ENCODE measurements at places on chromosomes 6 and 20.
A peak's percentile ranks its signal among the peaks of the same experiment; 100 is the strongest.

DNA sequence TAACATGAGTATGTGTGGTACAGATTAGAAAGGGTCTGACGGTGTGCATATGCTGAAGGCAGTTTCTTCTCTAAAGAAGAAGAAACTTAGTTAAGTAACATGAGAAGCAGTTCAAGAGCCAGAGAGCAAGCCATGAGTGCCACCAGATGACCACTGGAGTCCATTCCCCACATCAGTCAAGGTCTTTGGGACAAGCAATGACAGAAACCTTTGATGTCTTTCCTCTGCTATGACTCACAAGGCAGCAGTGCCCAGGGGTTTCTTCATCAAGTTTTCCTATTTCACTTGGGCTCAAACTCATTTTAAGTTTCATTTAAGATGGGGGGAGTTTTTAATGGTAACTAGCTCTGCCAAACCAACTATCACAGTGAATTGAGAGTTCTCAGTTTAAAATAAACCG is 303.8 kb upstream of the TBX18 start:
- no peak for DNase-seq

DNA sequence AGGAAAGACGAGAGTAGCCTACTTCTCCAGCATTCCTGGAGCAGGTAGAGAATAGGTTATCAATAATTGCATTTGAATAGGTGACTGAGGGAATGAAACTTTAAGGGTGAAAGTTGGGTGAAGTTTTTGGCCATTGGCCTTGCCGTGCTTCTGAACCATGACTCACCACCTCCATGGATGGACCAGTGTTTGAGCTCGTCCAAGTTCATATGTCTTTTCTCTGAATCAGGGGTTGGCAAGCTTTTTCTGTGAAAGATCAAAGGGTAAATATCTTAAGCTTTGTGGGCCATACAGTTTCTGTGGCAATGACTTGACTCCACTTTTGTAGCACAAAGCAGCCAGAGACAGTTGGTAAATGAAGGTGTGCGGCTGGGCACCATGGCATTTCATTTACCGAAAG is 31.8 kb downstream of the SNRNP48 start:
- no peak for DNase-seq

- no peak for DNase-seq
Measured at GRCh38 chr20:34506480-34506879, 9.7 kb upstream of the DYNLRB1 start.

DNA sequence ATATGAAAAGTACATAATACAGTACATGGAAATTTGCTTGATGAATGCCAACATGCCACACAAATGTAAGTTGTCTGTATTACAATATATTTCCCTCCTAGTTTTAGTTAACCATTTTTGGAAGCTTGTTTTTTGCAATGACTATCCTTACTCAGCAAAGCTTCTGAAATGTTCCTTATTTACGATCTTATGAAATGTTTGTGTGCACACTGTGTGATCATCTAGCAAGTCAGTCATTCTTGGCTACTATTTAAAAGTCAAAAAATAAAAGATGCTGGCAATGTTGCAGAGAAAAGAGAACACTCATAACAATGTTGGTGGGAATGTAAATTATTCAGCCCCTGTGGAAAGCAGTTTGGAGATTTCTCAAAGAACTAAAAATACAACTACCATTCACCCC is 33.8 kb downstream of the SUMO4 start:
- no peak for DNase-seq

DNA sequence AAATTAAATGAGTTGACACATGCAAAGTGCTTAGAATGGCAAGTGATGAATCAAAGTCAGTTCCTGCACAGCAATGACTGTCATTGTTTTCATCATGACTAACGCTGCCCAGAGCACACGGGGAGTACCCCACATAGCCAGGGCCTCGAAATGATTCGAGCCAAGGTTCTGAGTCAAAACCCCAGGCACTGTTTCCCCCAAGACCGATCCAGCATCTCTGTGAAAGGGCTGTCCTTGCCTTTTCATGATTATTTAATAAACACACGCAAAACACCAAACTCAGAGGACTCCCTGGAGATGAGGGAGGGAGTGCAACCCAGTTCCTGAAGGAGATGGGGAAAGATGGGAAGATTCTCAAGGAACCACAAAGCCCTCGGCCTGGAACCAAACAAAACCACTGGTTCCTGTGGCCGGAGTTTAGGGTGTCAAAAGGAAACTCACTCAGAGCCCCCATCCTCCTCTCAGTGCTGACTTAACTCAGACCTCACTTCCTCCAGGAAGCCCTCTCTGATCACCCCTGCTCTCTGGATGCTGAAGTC is 3.8 kb downstream of the PREX1 start:
- no peak for DNase-seq

DNA sequence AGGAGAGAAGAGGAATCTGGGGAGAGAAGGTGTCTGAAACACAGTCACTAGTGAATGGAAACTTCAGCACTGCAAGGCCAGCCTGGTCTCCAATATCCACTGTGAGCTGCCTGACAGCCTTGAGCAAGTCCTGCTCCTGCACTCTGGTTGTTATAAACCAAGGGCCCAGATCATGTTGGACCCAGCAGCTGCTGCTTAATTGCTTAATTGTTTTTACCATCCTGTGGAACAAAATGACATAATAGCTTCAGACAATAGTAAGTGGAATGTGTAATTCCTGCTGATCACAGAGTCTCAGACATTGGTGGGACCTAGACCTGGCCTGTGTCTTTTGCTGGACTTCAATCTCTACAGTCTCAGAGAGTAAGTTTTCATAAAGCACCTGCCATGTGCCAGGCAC is 833.7 kb downstream of the TFAP2A start:
- no peak for DNase-seq

DNA sequence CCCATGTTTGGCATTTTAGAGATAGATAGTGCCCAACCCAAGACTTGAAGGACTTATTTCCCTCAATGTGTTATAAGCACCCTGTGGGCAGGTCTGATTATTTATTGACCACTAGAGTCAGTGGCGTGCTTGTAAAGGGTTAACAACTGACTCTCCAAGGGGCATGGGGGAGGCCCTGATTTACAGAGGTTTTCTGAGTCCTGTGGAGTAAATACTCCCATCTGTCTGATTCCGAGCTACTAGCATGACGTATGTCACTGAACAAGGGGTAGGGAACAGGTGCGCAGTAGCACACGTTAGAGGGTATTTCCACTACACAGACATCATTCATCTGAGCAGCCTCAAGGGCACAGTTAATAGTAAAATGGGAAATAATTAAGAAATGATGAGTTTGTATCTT is 17.4 kb upstream of the TRAM2 start:
- DNase-seq, result no peak

- DNase-seq, result no peak
Measured at GRCh38 chr6:162666246-162666645, 61.3 kb downstream of the PRKN start.

- DNase-seq, result no peak
Measured at GRCh38 chr6:149856256-149856994, 7.7 kb downstream of the LRP11 start.

DNA sequence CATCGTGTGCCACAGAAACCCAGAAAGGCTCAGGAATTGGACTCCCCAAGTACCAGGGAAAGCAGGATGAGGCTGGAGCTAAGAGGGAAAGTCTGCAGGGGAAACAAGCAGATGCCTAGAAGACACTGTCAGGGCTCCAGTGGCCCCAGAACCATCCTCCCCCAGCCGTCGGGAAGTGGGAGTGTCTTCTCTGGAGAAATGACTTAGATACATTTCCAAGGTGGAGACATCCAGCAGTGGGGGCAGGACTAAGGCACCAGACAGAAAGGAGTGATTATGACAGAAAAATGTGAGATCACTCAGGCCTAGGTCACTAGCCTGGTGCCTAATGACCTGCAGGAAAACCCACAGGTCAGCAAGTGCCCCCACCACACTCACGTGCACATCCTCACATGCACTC is 36.0 kb upstream of the VSX1 start:
- DNase-seq, result no peak

GRCh38 chr20:32522526-32522775 is 62.7 kb downstream of the NOL4L start:
- DNase-seq, result no peak

DNA sequence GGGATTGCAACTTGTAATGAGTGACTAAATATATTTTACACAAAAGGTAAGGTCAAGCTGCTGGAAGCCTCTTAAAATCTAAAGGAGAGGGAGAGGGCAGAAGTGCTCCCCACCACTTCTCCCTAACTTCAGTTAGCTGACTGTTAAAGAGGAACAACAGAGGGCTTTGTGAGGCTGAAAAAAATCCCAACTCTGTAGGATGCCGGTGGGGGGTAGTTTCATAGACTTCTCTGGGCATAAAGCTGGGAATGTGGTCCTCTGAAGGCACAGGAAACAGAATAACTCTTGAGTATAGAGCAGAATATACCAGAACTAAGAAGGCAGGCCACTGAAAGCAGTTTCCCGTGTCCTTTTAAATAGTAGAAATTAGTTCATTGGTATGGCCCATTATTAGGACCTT is 71.6 kb downstream of the KIF6 start:
- DNase-seq, result no peak

GRCh38 chr6:20620043-20620442 is 85.8 kb downstream of the CDKAL1 start:
- DNase-seq, result no peak

DNA sequence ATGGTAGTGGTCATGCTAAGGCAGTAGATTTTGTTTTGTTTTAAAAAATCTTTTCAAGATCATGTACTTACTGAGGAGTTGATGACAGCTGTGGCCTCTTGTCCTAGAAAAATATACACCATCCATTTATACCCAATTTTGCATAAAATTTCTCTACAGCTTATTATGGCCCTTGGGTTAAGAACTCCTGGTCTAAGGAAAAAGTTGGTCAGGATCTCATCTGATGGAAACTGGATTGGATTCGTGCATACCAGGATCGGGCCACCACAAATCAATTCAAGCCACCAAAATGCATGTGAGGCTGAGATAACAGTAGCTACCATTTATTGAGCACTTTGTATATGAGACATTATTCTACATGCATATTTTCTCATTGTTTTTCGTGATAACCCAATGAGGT is 244.4 kb downstream of the ZFAND3 start:
- DNase-seq, result no peak

DNA sequence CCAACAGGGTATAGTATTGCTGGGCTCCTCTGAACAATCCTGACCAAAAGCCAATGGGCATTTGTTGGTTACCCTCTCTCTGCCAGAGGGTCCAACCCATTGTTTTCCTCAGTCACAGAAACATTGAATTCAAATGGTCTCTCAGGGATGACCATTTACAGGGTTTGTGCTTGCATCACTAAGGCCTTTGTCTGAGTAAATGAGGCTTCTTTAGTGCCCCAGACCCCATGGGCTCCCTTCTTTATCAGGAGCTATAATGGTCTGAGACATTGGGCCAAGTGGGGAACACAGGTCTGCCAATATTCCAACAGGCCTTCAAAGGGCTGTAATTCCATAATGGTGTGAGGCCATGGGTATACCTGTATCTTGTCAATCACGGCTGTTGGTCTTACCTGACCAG is 27.1 kb downstream of the GSTA2 start:
- no peak for DNase-seq

DNA sequence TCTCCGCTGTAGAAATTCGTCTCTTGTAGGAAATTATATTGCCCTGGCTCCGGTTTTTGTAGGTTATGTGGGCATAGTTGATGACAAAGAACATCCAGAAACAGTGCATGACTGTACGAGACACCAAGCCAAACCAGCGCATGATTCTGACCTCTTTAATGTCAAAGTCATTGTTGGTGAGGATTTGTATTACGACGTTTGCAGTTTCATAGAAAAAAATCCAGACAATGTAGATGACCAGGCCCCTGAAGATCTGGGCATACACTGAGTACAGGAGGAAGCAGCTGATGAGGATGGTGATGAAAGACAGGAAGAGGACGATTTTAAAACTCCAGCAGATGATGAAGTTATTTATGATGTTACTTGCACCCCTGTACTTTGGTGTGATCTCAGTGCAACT is 39.1 kb upstream of the TBC1D22B start:
- no peak for DNase-seq

- no peak for DNase-seq
Measured at GRCh38 chr6:130132286-130132701, 90.5 kb downstream of the SAMD3 start.

DNA sequence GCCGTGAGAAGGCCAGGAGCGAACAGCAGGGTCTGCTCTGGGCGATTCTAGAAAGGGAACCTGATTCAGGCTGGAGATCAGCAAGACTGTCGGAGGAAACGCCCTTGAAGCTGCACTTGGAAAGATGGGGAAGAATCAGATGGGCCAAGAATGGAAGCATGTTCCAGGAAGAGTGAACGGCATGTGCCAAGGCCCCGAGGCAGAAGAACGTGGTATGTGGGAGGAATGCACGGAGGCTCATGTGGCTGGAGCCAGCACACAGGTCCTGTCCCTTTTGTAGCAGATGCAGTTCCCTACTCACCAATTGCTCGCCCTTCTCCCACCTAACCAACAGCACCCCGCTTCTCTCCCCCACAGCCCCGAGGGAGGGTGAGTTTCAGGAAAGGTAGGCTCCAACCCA is 180.6 kb downstream of the TFAP2C start:
- DNase-seq, result no peak

DNA sequence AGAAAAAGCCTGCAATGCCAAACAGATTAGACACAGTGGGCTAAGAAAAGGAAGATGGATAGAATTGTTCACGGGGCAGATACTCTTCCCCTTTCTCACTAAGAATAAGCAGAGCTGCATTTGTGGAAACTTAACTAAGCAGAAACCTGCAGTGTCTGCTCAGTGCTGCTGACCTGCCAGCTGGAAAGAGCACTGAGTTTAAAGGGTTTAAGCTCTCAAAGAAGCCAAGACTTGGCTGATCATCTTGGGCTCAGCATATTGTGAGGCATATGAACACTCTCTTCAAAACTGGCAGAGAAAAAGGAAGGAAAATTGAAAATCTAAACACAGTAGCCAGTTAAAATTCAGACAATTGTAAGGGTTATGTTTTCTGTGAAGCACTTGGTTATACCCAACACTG is 711.1 kb upstream of the EPHA7 start:
- DNase-seq, result no peak

DNA sequence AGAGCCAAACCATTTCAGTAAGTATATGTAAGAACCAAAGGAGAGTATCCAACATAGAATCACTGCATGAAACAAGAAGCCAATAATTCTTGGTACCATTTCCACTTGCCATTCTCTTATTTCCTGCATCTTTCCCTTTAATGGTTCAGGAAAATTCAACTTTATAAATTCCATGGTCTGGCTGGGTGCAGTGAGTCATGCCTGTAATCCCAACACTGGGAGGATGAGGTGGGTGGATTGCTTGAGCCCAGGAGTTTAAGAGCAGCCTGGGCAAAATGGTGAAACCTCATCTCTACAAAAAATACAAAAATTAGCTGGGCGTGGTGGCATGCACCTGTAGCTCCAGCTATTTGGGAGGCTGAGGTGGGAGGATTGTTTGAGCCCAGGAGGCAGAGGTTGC is 21.2 kb downstream of the NHLRC1 start:
- DNase-seq, result no peak

- DNase-seq, result no peak
Measured at GRCh38 chr6:105041880-105042279, 85.0 kb downstream of the LIN28B start.

- DNase-seq, result peak; percentile 15
Measured at GRCh38 chr6:946546-946945, 253.6 kb upstream of the EXOC2 start.

GRCh38 chr20:62606551-62607201 is 35.6 kb upstream of the SLCO4A1 start:
- no peak for DNase-seq

Measured in HFF-Myc (cell line).